Dermis microvascular lymphatic vessel endothelial cell (primary cell): ENCODE measurements at places on chromosomes 13 and 19. TPM values are rescaled to one million over a fixed set of nuclear protein-coding genes. Genes with fewer than 3 reads are reported as not detected.

- peak; percentile 16 for DNase-seq
These were observed 971.6 kb upstream of the MIR17HG start for GRCh38 chr13:90375851-90376250.

DNA sequence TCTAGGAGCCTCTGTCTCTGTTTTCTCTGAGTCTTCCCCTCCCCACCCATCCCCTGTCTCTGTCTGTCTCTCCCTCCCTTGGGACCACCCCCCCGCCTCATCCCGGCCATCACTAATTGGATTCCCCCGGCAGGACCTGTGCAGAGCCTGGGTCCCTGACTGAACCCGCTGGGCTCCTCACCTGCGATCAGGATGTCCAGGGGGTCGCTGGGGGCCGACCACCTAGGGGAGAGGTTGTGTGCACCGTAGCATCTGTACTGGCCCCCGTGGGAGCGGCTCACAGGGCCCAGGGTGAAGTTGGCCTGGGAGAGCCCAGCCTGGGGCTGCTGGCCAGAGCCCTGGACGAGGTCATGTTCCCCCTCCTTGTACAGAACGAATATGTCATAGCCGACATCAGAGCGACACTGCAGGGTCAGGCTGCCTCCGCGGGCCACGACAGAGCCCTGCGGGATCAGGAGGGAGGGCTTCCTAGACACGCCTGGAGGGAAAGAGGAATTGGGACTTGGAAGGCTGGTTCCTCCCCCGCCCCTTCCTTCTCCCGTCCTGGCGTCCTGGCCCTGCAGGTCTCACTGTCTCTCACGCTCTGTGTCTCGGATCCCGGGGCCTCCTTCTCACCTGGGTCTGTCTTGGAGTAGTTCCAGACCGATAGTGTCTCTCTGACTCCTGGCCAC, 1.8 kb downstream of the LILRB5 start:
- DNase-seq, result no peak

GRCh38 chr13:74367193-74367592, 233.0 kb upstream of the KLF12 start:
- DNase-seq, result no peak

DNA sequence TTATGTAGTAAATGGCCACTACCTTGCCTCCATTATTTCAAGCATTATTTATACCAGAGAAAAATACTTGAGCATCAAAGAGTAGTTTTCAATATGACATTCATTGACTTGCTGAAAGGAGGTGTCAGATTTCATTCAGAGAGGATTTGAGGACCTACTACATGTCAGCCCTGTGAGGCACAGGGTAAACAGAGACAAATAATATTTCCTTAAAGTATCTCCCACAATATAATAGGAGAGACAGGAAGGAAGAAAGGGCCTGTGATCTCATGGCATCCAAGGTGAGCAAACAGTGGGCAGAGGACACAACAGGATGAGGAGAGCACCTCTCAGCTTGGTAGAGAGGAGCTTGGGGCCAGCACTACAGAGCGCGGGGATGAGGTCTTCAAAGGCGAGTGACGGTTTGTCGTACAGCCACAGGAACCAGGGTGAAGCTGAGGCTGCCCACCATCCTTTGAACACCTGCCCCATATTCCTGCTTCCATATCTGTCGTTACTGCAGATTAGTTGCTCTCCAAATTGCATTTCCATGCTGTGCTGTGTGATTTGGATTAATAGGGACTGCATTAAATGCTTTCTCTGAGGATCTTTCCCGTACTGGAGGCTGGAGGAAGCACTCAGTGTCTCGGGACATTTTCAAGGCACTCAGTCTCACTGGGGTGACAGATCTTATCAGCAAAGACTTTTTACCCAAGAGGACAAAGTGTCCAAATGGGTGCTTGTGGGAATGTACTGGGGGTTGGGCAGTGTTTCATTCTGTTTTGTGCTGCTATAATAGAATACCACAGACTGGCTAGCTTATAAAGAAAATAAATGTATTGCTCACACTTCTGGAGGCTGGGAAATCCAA, 59.2 kb downstream of the GJA3 start:
- no peak for DNase-seq

DNA sequence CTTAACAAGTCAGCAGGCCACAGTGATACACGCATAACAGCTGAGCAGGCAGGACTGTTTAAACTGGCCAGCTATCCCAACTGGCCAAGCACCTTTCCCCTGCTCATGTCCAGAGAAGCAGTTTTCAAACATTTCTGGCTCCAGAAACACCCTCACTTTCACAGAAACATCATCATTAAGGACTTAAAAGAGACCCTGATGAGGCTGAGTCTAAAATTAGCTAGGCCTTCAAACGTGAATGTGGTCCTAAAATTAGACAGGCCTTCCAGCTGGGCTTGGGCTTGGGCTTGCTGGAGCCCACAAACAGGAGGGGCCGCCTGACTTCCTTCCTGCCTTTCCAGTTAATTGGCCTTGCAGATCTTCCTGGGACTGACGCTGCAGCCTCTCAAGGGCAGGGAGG, 334.2 kb downstream of the DNAJC15 start:
- DNase-seq, result no peak

DNA sequence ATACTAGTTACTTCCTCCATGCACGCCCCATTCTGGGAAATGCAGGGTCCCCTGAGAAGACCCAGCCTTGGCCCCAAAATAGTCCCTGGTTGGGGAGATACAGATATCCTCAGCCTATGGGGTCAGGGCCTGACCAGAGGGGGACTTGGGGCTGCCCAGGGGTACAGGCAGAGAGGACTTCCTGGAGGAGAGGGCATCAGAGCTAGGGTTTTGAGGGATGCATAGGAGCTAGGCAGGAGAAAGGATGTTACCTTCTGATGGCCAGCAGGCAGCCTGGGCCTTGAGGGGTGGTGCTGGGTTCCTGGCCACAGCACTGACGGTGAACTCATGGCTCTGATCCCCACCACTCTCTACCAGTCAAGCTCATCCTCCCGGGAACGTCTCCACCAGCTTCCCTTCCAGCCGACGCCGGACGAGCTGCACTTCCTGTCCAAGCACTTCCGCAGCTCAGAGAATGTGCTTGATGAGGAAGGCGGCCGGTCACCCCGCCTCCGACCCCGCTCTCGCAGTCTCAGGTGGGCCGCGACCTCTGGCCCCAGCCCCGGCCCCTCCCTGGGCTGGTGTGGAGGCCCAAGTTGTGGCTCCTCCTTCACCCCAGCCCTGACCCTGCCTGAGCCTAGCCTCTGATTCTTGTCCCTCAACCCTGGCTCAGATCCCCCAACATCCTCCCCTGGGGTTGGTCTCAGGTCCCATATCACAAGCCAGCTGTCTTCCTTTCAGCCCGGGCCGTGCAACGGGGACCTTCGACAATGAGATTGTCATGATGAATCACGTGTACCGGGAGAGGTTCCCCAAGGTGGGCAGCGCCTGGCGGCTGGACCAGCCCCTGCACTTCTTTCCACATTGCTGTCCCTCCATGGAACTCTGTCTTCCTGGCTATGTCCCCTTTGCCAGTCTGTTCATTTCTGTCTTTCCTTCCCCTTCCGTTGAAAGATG, 25.6 kb downstream of the MAST3 start:
- DNase-seq, result peak; percentile 65

GRCh38 chr13:105395041-105395440, 1140.4 kb downstream of the EFNB2 start:
- DNase-seq, result no peak

DNA sequence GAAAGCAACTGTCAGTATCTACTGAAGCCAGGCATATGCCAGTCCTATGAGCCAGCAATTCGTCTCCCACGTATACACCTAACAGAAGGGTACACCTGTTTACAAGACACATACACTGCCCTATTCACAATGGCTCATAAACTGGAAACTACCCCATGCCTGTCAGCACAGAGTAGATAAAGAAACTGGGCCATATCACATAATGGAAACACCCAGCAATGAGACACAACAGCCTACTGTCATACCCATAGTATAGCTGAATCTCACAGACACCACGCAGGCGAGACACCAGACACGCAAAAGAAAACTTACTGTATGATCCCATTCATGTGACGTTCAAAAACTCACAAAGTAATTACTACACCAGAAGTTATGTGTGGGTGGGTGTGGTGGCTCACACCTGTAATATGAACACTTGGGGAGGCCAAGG, 15.7 kb downstream of the NOSIP start:
- DNase-seq, result no peak

DNA sequence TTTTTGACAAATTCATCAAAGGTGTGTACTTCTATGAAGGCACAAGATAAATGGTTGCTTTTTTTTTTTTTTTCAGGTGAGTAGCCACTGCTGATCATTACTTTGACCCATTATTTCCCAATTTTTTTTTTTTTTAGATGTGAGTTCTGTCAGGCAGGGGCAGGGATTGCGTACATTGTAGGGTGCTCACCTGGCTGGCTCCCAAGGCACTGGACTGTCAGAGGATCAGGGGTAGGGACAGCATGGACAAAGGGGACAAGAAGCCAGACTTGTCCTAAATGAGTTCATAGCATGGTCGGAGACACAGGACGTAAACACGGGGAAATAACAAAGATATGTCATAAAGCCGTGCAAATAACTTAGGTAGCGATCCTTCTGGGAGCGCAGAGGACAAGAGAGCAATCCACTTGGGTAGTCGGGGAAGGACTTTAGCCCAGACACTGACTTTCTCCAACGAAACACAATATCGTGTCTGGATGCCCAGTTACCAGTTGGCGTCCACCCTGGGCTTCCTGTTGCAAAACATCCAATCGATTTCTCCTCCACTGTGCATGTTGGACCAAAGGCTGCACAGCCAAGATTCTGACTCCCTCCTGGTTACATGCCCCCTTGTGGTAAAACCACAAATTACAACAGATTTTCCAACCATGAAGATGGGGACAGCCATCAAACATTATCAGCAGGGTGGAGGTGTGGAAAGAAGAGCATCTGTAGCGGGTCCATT, 27.5 kb upstream of the KATNAL1 start:
- peak; percentile 51 for DNase-seq

- no peak for DNase-seq
These were observed 204.1 kb downstream of the KATNAL1 start for GRCh38 chr13:30103161-30103840.

DNA sequence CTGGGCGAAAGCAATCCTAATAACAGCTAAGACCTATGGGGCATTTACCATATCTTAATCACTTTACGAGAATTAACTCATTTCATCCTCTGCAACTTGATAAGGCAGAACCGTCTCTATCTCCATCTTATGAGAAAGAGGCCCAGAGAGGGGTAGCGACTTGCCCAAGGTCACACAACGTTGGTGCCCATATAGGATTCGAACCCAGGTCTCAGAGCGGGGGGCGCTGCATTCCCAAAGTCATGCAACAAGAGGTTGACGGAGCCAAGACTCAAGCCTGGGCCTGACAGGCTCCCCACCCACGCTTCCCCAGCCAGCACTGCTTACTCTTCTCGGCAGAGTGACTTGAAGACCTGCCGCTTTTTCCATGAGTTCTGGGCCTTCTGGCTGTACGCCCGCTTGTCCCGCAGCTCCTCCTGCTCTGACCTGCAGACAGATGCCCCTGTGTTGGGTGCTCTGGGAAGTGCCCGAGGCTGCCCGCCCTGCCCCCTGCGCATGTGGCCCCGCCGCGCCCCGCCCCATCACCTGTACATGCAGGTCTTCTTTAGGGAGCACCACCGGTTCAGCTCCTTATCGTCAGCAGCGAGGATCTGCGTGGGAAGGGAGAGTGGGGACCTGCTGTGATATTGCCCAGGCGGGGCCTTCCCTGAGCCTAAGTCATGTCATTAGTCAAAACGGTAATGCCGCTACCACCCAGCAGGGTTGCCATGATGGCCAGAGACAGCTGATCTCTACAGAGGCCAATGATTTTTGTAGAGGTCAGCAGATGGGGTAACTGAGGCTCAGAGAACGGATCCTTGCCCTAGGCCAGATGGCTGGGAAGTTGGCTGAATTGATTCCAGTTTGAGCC, 10.8 kb downstream of the KRI1 start:
- no peak for DNase-seq

GRCh38 chr19:55581145-55581822, 636 bp upstream of the ZNF579 start:
- DNase-seq, result peak; percentile 14

DNA sequence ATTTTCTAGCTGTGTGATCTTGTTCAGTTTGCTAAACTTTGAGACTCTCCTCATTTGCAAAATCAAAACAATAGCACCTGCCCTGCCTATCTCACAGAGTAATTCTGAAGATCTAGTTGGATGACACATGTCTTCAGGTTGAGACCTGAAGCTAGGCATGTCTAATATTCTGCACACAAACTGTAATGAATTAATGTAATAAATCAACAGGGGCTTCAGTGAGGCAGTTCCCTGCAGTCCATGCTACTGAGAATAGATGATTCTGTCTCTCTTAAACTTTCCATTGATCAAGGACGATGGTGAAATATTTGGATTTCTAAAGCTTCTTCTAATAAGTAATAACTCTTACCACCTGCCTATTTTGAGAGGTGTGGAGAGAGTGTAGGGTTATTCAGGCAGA, 268.1 kb upstream of the TMTC4 start:
- DNase-seq, result no peak

- no peak for DNase-seq
These were observed 83.8 kb upstream of the WASF3 start for GRCh38 chr13:26473571-26474230.

DNA sequence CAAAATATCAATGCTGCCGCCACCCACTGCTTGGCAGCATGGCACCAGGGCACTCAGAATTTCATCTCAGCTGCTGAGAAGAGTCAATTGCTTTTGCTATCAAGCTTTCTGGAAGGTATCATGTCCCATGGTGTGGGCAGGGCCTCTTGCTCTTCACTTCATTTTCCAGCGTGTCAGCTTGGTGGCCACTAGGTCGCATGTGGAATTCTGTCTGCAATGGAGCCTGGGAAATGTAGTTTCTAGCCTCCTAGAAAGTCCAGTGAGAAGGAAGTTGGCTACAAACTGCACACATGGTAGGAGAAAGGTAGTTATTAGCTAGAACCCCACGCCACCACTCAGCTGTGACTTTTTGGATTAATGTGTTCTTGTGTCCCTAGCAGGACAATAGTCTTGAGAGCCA, 105.3 kb downstream of the MYO16 start:
- no peak for DNase-seq

GRCh38 chr13:113666951-113667701, at the start of gene GRK1:
Gene GRK1 (plus strand): TSS chr13:113667219. CDS start chr13:113667387, 168 bp downstream.
- DNase-seq, result no peak

GRCh38 chr13:98313023-98313921, 136.2 kb upstream of the RNF113B start:
- DNase-seq, result no peak

GRCh38 chr13:29498426-29499040, 97.0 kb downstream of the SLC7A1 start:
- no peak for DNase-seq

The WTIP gene
- 24.0 and 52.0 TPM in 2 replicates for total RNA-seq

The GPC5 gene
- total RNA-seq, result 0.51 TPM in 2 replicates

The ADPRHL1 gene
- total RNA-seq, result 0.25 and 0.77 TPM in 2 replicates

The CTU1 gene
- total RNA-seq, result 4.0 and 5.4 TPM in 2 replicates

The LTBP4 gene
- total RNA-seq, result 12.3 and 60.8 TPM in 2 replicates

The TPTE2 gene
- not detected in 2 replicates for total RNA-seq

The OR10H4 gene
- not detected in 2 replicates for total RNA-seq
